Pulmonary artery endothelial cell (primary cell): ENCODE measurements at places on chromosomes 6 and 20. TPM values are rescaled to one million over a fixed set of nuclear protein-coding genes. Genes with fewer than 3 reads are reported as not detected.

The HSPA12B gene
- total RNA-seq = 4.7 and 7.9 TPM in 2 replicates

The DPM1 gene
- 64.8 and 66.5 TPM in 2 replicates for total RNA-seq

The SGK2 gene
- total RNA-seq = 0.07 TPM in 1 of 2 replicates, not detected in the other

The LAMA5 gene
- 54.0 and 60.6 TPM in 2 replicates for total RNA-seq

The GRM1 gene
- total RNA-seq = under 0.01 TPM in 2 replicates
